ENCODE measurements at places on chromosomes 5 and 9.

DNA sequence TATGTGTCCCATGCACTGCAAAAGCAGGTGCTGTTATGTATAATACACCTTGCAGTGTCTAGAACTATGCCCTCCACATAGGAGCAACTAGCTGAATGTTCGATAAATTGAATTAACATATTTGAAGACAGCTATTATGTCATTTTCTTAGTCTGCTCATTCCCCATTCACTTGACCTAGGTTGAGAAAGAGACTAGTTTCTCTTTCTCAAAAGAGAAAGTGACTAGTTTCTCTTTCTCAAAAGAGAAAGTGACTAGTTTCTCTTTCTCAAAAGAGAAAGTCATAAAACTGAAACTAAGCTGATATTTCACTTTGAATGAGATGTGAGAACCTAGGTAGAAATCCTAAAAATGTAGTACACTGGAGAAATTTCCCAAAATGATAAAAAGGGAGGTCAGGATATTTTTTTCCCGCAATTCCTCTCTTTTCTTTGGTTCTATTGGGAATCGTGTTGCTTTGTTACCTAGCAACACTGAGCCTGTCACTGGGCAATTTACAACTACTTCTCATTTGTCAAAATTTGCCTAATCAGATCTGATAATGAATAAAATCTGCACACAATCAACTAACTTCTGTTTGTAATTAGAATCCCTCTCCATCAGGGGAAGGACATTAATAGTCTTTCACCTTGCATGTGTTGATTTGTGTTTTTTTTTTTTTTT, 132.0 kb upstream of the GRIA1 start:
- no peak for DNase-seq

DNA sequence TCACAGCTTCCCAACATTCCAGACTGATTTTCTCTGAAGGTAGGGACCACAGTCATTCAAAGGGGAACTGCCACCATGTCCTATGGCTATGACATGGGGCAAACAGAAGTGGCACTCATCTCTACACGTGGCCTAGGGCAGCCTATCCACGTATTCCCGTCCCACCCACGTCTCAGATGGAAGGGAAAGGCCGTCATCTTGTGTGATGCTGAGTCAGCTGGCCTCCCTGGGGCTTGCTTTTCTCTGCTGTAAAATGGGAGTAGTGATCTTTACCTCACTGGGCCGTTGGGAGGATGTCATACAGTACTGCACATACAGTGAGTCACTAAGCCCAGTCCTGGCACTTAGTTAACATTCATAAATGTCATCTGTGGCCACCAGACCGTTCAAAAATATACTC, 72.3 kb downstream of the RAPGEF1 start:
- DNase-seq: no peak

- DNase-seq: no peak
Measured at GRCh38 chr9:71764891-71765290, 3.4 kb downstream of the CEMIP2 start.

GRCh38 chr5:35881758-35882157, 25.1 kb downstream of the IL7R start:
- DNase-seq: no peak

DNA sequence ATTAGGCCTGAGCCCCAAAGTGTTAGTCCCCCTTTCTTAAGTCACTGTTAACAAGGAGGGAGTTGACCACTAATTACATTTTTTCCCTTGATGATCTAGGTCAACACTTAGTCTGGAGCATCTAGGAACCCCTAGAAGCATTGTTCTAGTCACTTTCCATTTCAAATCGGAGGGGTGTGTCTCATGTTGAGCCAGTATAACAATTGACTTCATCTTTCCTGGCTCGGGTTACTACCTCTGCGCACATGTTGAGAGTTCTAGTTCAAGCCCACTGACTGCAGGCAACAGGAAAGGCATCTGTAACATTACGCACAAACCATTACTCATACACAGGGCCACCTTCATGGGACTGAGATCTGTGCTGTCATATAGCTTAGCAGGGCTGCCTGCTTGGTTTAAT, 164.9 kb downstream of the NTRK2 start:
- no peak for DNase-seq

DNA sequence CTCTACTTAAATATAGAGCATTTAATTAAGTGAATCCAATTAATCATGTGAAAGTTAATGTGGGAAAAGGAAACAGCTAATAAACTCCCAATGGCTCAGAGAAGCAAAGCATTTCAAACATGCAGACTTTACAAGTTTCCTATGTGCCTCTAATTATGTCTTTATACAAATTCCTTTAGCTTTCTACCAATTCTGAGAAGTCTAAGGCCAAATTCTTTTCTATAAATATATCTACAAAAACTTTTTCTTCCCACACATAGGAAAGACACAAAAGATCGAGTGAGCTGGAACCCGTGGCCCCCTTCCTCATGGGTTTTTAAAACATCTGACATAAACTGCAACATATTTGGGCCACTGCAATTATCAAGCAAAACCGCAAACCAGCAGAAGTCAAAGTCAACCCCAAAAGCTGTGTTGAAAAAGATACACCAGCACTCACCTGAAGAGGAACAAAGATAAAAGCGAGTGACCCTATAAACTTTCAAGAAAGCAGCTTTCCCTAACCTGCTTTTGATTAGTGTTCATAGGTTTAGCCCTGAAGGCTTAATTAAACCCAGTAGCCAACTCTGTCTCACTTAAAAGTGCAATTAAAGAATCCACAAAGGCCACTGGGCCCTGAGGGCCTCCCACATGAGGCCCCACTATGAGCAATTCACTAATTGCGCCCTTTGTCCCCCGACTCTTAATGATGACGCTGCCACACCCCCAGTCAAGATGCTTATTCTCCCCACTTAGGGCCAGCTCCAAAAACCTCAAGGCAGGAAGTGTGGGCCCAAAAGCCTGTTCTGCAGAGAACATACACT, 12.1 kb downstream of the SEMA5A start:
- no peak for DNase-seq

DNA sequence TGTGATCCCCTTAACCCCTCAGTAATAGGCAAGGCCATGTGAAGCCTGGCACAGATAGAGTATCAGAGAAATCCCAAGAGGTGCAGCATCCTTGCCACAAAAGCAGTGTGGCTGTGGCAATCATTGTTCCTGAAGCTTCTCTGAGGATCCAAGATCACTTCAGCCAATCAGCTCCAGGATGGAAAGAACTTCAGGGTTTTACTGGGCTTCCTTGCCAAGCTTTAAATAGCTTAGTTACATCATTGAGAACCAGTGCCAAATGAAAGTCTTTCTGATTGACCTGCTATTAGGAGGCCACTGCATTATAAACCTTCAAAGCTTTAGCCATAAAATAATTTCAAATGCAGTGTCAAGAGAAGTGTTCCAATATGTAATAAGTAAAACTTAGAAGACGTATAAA, 430.6 kb downstream of the PIK3R1 start:
- DNase-seq: no peak

- no peak for DNase-seq
Measured at GRCh38 chr9:130616451-130616850, 37.1 kb downstream of the FUBP3 start.

GRCh38 chr5:169289520-169289919, 11.4 kb downstream of the SLIT3 start:
- DNase-seq: no peak

DNA sequence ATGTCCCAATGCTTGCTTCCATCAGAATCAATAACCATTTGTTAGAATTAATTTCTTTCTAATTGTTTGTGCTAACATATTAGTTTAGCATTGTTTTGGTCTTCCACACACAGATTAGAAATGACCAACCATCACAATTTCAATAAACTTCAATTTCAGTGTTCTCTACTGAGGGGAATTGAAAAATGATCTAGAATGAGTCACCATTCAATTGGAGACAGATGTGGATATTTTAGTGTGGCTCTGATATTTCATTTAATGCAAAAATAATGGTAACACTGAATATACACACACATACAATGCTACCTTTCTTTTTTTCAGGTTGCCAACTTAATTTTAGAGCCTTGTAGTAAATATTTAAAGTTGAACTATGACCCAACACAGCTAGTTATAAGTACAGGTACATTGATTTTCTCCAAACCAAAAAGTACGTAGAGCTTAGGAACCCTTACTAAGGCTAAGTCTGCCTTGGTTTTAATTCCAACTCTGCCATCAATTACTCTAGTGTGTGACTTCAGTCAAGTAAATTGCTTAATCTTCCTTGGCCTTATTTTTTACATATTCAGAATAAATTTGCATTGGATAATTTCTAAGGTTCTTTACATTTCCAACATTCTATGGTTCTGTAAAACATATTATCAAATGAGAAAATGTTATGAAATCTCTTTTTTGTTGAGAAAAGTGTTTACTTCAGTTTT, 143.9 kb downstream of the DMRTA1 start:
- no peak for DNase-seq

GRCh38 chr9:105281272-105281671, 36.8 kb downstream of the SLC44A1 start:
- DNase-seq: no peak

DNA sequence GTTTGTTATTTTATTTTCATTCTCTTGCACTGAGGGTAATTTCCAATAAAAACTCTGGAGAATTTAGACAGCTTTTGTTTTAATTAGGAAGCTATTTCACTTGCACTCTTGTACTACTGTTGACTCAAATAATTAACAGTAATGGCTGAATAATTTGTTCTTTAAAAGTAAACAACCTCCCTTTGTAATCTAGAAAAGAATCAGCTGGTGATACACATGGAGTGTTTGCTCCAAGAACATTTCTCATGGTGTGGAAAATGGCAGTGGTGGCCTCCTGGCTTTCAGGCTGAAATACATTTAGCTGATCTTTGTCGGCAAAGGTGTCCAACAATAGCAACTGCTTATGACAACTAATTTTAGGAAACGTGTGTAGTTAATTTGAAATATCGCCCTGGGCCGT, 129.4 kb downstream of the C9orf152 start:
- no peak for DNase-seq

GRCh38 chr5:166625210-166625865, 1666.1 kb upstream of the WWC1 start:
- no peak for DNase-seq

- peak; percentile 8 for DNase-seq
Measured at GRCh38 chr5:115626445-115626823, 598 bp upstream of the TMED7 start.

DNA sequence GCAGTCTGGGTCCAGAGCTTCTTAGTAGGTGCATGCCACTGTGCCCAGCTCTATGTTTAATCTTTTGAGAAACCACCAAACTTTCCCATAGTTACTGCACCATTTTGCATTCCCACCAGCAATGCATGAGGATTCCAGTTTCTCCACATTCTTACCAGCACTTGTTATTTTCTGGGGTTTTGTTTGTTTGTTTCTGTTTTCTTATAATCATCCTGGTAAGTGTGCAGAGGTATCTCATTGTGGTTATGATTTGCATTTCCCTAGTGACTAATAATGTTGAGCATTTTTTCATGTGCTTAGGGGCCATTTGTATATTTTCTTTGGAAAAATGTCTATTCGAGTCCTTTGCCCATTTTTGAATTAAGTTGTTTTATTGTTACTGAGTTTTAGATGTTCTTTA, 11.4 kb downstream of the FOXE1 start:
- DNase-seq: no peak

GRCh38 chr9:114430457-114430856, 42.7 kb upstream of the AKNA start:
- DNase-seq: no peak

DNA sequence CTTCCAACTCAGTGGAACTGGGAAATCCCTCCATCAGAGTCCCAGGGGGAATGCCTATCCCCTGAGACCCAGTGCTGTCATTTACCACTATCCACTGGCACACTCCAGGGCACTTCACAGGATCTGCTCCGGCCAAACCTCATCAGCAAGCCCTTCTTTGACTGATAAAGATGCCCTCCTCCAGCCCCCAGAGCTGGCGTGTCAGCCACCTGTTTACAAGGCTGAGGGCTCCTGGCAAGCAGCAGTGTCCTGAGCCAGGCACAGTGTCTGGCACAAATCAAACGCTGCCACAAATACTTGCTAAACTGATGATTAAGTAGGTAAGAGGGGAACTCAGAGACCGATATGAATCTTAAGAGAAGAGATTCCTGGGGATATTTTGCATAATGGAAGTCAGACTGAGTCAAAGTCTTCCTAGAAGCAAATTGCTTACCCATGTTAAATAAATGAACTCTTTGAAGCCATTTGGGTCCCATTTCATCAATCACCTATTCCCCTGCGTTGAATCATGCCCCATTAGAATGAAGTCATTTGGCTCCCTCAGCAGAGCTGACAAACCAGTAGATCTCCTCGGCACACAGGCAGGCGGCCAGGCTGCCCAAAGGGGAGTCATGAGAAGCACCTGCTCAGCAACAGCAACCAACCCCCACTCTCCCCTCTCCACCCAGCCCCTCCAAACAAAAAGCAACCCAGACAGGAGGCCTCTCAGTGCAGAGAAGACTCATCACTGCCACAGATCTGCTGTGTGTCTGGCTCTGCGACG, 97.4 kb downstream of the CDK5RAP2 start:
- DNase-seq: no peak

DNA sequence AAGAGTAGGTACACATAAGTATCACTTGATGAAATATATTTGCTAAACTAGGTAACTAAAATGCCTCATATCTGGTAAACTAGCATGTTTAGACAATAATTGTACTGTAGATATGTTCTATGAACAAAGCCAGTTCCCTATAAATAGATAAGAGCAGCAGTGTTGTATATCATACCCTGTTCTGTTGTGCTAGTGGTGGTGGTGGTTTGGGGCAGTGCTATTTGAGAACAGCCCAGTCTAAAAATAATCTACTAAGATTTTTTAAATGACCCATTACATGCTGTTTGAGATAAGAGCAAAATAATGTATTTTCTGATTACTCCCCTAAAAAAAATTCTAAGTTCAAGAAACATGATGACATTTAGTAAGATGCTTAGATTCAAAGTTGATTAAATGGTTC, 829.2 kb upstream of the DMAC1 start:
- DNase-seq: no peak

DNA sequence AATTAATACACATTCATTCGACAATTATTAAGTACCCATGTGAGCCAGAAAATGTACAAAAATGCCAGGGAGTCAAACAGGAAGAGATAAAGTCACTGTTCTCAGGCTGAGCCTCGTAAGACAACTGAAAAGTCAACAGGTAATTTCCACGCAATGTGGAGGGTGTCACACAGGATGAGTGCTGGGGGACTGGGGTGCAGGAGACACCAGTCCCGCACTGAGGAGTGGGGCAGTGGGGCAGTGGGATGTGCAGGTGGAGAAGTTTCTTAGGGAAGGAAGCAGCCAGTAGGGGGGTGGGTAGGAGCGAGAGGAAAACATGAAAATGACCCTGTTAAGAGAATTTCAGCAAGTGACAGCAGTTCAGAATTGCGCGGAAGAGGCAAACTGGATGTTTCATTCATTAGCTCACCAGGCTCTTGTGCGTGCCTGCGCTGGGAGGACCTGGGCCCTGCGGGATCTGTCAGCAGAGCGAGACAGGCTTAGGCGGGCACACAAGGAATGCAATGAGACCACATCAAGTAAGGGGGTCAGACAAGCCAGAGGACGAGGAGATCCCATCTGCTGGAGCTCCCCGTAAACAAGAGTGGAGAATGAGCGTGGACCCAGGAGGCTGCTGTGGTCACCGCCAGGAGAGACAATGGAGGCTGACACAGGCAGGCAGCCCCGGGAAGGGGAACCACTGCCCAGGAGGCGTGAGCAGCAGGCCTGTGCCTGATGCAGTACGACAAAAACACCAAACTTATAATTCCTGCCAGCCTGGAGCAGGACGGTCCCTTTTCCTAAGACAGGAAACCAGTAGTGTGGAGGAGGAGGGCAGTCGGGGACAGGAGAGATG, 21.0 kb downstream of the CAMSAP1 start:
- DNase-seq: no peak

All from SK-N-MC (cell line).